Activated CD4-positive, alpha-beta T cell treated with anti-CD3 and anti-CD28 coated beads, Interleukin-2, amount 10 ng/mL, durations not matched to agents 24 days and 14 days (primary cell): ENCODE measurements at places on chromosomes 16 and 17. TPM values are rescaled to one million over a fixed set of nuclear protein-coding genes. Genes with fewer than 3 reads are reported as not detected.

GRCh38 chr17:76019833-76020467 is 7.2 kb downstream of the EVPL start:
- DNase-seq, result no peak

DNA sequence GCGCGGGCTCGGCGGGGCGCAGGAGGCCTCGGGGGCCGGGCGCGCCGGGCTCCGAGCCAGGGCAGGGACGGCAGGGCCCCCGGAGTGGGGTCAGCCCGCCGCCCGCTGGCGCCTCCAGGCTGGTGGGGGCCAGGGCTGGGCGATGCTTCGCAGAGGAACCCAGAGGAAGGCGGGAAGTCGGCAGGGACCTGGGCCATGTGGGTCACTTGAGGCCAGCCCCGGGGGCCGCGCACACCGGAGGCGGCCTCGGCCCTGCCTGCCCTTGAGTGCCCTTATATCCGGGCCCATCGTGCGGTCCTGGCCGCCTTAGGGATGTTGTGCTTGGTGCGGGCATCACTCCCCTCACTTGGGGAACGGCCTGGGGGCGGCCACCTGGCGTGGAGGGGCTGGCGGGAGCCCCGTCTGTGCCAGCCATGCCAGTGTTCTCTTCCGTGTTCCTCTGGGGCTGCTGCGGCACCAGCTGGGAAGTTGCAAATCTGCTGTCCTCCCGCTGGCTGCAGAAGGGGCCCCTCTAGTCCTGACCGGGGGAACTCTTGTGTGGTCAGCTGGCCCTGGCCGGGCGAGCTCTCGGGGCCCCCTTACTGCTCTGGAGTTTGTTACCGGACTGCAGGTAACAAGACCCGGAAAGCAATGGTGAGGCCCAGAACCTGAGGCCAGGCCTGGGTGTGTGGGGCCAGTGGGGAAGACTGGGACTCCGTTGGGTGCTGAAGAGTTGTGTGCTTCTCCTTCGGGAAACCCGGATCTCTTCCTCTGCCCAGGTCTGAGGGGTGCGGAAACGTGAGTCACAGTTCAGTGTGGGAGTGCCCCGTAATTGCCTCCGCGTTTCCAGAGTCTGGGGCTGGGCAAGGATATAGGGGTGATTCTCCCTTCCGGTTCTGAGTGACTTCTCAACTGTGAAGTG is 849 bp downstream of the CAPN15 start:
- peak; percentile 79 for DNase-seq

MYO15A gene
- 0.38 and 0.70 TPM in 2 replicates for total RNA-seq

GJC1 gene
- total RNA-seq, result 6.1 and 7.5 TPM in 2 replicates

SOCS1 gene
- total RNA-seq, result 152 and 153 TPM in 2 replicates

- no peak for DNase-seq
Measured at GRCh38 chr16:86732621-86733295, 154.4 kb downstream of the FOXL1 start.

GRCh38 chr16:81585785-81586184 is 141.2 kb downstream of the CMIP start:
- no peak for DNase-seq

DNA sequence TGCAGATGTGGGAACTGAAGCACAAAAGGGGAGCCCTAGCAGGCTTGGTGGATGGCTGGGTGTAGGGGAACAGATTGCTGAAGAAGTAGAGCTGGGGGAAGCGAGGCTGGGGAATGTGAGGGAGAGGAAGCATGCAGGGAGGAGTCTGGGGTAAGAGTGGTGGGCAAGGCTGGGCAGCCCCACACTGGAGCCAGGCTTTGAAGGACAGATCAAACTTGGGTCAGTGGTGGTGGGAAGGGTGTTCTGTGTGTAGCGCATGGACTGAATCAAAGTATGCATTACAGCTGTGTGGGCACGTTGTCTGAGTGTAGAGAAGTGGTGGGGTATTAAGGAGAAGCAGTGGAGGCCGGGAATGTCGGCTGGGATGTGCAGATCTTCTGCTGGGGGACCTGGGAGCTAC is 116.0 kb downstream of the CYLD start:
- DNase-seq, result peak; percentile 36

FBF1 gene
- total RNA-seq, result 17.5 and 18.6 TPM in 2 replicates

PLLP gene
- total RNA-seq, result not detected in 2 replicates

DNA sequence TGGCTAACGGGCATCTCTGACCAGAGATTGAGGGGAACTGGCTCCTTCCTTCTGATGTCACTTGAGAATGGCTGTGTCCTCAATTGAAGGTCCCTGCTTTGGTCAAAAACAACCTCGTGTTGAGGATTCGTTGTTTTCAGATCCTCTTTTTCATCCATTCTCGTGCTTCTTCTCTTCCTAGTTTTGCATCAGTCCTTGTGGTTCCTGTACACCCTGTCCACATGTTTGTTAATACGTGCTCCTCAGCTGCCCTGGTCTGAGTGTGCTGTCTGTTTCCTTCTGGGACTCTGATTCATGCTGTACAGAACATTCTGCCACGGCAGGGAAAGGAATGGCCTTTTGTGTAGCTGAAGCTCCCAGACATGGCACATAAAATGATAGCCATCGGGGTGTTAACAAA is 863.2 kb upstream of the GOT2 start:
- no peak for DNase-seq

FOXJ1 gene
- total RNA-seq, result 0.07 and 0.35 TPM in 2 replicates

- DNase-seq, result no peak
Measured at GRCh38 chr16:11401161-11402050, 56.1 kb downstream of the RMI2 start.

- no peak for DNase-seq
Measured at GRCh38 chr16:48919791-48920190, 309.8 kb upstream of the N4BP1 start.

GRCh38 chr17:55735731-55736405 is 13.2 kb upstream of the TMEM100 start:
- DNase-seq, result peak; percentile 81

- DNase-seq, result no peak
Measured at GRCh38 chr16:20910781-20911321, 10.3 kb downstream of the LYRM1 start.

GRCh38 chr16:27318392-27319256 is 4.8 kb downstream of the IL4R start:
- DNase-seq, result peak; percentile 89

CCL3 gene
- 403 and 414 TPM in 2 replicates for total RNA-seq

DNA sequence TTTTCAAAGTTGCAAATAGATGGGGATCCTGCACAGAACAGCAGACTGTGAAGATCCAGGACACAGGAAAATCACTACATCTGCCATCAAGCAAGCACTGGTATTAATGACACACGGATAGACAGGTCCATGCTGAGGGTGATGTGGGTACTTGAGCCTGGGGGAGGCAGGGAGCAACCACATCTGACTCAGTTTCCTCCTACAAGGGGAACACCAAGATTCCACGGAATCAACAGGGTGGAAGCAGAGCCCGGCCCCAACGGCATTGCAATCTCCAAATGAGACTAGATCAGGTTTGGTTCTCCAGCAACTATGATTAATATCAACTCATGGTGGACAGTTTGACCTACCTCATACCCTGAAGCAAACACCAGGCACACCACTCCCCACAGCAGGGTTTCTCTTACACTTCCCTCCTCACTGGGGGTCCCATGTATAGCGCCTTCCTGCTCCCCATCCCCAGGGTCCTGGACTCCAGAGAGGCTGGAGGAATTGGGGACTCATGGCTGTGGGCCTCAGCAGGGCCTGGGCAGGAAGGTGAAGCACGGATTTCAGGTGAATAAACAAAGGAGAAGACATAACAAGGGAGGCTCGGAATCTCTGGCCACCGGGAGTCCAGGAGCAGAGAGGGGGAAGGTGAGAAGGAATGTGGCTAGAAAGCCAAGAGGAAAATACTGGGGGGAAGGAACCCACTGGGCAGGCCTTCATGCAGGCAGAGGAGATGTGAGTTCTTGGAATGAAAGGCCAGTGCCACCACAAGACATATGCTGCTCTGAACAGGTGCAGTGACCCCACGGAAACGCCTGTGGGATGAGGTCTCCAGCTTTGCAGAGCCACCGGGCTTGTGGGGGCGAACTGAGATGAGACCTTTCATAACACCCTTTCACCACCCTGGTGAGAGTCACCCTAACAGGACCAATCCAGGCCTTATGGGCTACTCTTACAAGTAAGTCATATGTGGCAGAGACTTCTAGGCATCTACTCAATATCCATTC is 29.5 kb upstream of the PIK3R6 start:
- DNase-seq, result no peak

DNA sequence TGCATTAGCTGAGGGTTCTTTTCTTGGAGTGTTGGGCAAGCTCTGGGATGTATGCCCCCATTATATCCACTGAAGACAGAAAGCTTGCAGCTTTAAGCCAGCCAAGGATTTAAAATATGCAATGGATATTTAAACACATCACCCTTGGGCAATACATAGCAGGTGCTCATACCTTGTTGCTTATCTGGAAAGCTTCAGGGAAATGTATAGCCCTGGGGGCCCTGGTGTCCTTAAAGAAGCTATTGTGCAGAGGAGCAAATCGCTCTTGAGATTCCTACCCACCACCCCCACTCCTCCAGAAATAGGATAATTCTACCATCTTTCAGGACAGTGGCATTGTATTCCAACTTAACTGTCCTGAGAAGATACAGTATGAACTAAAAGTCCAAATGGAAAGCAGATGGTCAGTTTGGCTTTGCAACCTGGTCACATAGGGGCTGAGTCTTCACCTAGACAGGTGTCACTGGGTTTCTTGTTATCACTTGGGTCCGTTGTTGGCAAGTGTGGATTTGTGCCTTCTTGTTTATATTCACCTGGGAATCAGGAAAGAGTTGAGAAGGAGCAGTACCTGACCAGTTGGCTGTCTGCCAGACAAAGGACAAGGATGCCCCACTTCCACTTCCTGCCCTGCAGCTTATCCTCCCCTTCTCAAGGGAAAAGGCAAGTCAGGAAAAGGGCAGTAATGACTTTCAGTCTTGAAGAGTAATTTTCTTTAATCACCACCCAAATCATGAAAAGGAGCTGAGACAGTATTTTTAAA is 3.4 kb downstream of the ANKRD40CL start:
- DNase-seq, result no peak

- DNase-seq, result no peak
Measured at GRCh38 chr16:17362183-17362582, 108.6 kb downstream of the XYLT1 start.

GRCh38 chr17:58447039-58447975 is 30.0 kb upstream of the RNF43 start:
- peak; percentile 92 for DNase-seq

PLK1 gene
- total RNA-seq, result 45.7 and 51.7 TPM in 2 replicates

KRTAP4-6 gene
- not detected in 2 replicates for total RNA-seq

GRCh38 chr16:55035956-55036355 is 105.3 kb downstream of the IRX5 start:
- DNase-seq, result no peak

DNA sequence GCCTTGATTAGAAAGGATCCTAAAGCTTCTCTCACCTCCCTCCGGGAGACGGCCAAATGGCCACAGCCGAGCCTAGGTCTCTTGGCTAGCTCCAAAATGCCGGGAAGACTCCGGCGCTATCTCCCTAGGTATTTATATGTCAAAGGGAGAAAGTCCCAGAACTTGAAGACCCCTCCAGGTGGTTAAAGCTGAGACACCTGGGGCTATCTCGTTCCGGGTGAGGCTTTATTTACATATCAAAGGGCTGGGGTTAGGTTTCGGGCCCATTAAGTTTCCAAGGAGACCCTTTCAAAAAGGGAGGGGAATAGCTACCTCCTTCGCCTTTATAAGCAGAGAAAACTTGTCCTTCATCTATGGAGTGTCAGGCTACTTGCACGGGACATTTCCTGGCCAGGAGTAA is 70.9 kb upstream of the KIFC3 start:
- no peak for DNase-seq

NHERF1 gene
- 134 and 138 TPM in 2 replicates for total RNA-seq

- peak; percentile 95 for DNase-seq
Measured at GRCh38 chr17:67378454-67379250, 1.6 kb downstream of the PITPNC1 start.
